ENCODE measurements at places on chromosomes 3 and 15.

- DNase-seq = no peak
Observed at GRCh38 chr3:160876643-160877042, 120.6 kb downstream of the PPM1L start.

DNA sequence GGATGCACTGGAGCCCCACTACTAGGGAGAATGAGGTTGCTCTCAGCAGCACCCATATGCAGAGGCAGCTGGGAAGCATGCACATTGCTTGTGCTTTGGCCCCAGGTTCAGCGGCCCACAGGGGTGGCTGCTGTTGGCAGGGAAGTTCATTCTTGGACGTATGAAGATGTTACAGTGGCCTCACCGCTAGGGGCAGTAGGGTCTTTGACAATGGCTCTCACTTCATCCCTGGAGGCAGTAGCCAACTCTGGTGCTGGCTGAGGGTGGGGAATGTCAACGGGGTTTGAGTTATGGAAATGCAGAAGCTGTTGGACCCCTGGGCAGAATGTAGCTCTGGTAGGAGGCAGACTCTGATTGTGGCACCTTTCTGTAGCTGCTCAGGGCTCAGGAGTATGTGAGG, 279.9 kb downstream of the SCAPER start:
- no peak for DNase-seq

- DNase-seq = peak; percentile 75
Observed at GRCh38 chr3:39126532-39127071, 19.1 kb downstream of the TTC21A start.

GRCh38 chr3:123344907-123345594, 103.8 kb downstream of the ADCY5 start:
- DNase-seq = no peak

- DNase-seq = no peak
Observed at GRCh38 chr3:52915294-52915693, 17.9 kb upstream of the STIMATE start.

GRCh38 chr3:34483311-34483887, 685.0 kb downstream of the PDCD6IP start:
- no peak for DNase-seq

DNA sequence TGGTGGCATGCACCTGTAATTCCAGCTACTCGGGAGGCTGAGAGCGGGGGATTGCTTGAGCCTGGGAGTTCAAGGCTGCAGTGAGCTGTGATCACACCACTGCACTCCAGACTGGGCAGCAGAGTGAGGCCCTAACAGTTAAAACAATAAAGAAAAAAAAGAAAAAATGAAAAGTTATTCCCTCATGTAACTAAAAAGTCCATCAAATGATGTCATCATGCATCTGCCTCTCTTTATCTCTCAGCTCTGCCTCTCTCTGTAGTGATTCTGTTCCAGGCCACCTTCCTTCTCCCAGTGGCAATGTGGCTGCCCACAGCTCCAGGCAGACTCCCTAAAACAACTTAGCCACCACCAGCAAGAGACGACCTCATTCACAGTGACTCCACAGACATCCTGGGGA, 31.5 kb upstream of the TRH start:
- no peak for DNase-seq

Data from CD4-positive, alpha-beta T cell treated with Interleukin-17A for 4 hours (primary cell).